Tibial nerve (tissue), 4 donors: ENCODE measurements at places on chromosomes 7 and 10. TPM values are rescaled to one million over a fixed set of nuclear protein-coding genes. Genes with fewer than 3 reads are reported as not detected.

PTPN20 gene
- 3.7 TPM for total RNA-seq

MYH16 gene
- not detected for total RNA-seq

ANLN gene
- 3.1 TPM for total RNA-seq

EVX1 gene
- not detected for total RNA-seq

KEL gene
- total RNA-seq = 0.63 TPM

TUBAL3 gene
- total RNA-seq = not detected

SLC25A28 gene
- total RNA-seq = 45.9 TPM

NUDT13 gene
- total RNA-seq = 1.2 TPM

FAM25A gene
- total RNA-seq = not detected

TMEM176B gene
- 55.7 TPM for total RNA-seq

LIPJ gene
- under 0.01 TPM for total RNA-seq

CYTH3 gene
- 51.5 TPM for total RNA-seq

BLOC1S2 gene
- total RNA-seq = 39.0 TPM

FOXI2 gene
- 0.59 TPM for total RNA-seq

MPLKIP gene
- total RNA-seq = 70.8 TPM

OPN4 gene
- not detected for total RNA-seq

IDI2 gene
- not detected for total RNA-seq

GIMAP4 gene
- total RNA-seq = 40.0 TPM

C10orf105 gene
- 0.42 TPM for total RNA-seq

CALD1 gene
- total RNA-seq = 466 TPM

ZNF775 gene
- 5.9 TPM for total RNA-seq

EN2 gene
- not detected for total RNA-seq

TRIM24 gene
- total RNA-seq = 19.3 TPM

TRIM50 gene
- total RNA-seq = 0.84 TPM

NAT16 gene
- total RNA-seq = not detected

ZNF37A gene
- 20.3 TPM for total RNA-seq

GFRA1 gene
- 57.9 TPM for total RNA-seq

COL28A1 gene
- 129 TPM for total RNA-seq

PCBD1 gene
- total RNA-seq = 35.4 TPM

CSTF2T gene
- 20.9 TPM for total RNA-seq

OR2A12 gene
- not detected for total RNA-seq

ANKRD7 gene
- total RNA-seq = 0.98 TPM

ADAM22 gene
- total RNA-seq = 3.6 TPM

PSD gene
- total RNA-seq = 0.30 TPM

HPS6 gene
- total RNA-seq = 33.5 TPM

XRCC2 gene
- 2.0 TPM for total RNA-seq

INHBA gene
- 5.4 TPM for total RNA-seq

EGR2 gene
- 35.4 TPM for total RNA-seq

TAS2R60 gene
- total RNA-seq = not detected

CYP3A7 gene
- not detected for total RNA-seq

CALML5 gene
- total RNA-seq = not detected

CYP3A5 gene
- 3.9 TPM for total RNA-seq

ADCY1 gene
- total RNA-seq = 2.5 TPM

CTNNA3 gene
- total RNA-seq = 36.1 TPM

ASB10 gene
- not detected for total RNA-seq

LEP gene
- total RNA-seq = 26.7 TPM

NUTM2D gene
- total RNA-seq = 8.0 TPM

SRRM3 gene
- total RNA-seq = 2.1 TPM

LRRC4 gene
- 2.3 TPM for total RNA-seq

LAMB4 gene
- total RNA-seq = 0.42 TPM

CPXM2 gene
- 74.3 TPM for total RNA-seq

ITPRID1 gene
- not detected for total RNA-seq

POLR2J2 gene
- 0.22 TPM for total RNA-seq

ARHGEF5 gene
- total RNA-seq = 13.2 TPM

PGAM2 gene
- not detected for total RNA-seq

ZCWPW1 gene
- 4.7 TPM for total RNA-seq

TRPV6 gene
- total RNA-seq = under 0.01 TPM
